ENCODE measurements at places on chromosomes 7 and 10.

GRCh38 chr7:75756991-75757676, 14.9 kb downstream of the CCL26 start:
- DNase-seq: no peak

DNA sequence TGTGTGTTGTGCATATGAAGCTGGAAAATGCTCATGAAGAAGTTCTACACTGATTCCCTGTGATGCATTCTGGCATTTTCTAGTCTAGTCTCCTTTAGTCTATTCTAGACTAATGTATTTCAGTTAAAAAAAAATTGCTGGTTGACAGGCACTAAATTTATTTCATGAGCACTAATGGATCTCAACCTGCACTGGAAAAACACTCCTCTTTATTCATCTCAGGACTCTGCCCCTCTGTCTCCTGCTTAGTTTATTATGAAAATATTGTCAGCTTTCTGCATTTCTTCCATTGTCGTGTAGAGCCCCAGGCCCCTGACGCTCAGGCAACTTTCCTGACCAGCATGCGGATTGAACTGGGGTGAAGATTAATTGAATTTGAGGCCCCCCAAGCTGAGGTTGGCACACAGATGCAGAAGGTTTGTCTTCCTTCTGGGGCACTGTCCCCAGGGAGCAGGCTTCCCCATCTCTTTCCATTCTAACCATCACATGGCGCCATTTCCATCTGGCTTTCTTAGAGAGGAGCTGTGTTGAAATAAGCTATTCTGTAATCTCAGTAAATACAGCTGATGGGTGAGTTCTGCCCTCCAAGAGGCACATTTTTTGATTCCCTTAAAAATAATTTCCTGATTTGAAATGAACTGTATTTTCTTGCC, 128.7 kb downstream of the INSYN2A start:
- DNase-seq: no peak

GRCh38 chr7:114703677-114704076, 218.2 kb upstream of the MDFIC start:
- DNase-seq: no peak

DNA sequence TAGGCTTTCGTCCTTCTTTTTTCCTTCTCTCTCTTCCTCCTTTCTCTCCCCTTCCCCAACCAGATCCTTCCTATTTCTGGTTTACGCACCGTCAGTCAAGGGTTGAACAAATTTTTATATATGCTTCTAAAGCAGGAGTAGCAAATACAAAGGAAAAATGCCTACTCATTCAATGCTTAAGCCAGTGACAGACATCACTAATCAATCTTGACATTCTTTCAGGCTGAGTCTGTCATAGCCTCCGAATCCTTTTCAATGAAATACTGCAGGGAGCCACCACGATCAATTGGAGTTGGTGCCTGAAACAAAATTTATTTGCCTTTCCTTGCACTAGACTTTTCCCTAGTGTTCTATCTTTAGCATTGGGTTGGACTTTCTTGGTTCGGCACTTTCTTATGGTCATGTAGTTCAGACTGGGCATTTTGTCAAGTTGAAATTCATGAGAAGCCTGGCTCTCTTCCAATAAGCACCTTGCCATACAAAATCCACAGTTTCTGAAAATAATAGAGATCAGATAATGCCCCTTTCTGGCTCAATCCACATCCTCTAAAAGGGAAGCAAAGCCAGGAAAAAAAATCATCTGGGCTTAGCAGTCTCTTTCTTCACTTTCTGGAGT, 239.5 kb upstream of the PLXNA4 start:
- DNase-seq: no peak

GRCh38 chr10:72563327-72563932, 62.4 kb downstream of the MICU1 start:
- DNase-seq: no peak

GRCh38 chr10:29807163-29807806, 172.5 kb upstream of the SVIL start:
- DNase-seq: no peak

- DNase-seq: no peak
Measured at GRCh38 chr10:91220954-91221675, 652 bp downstream of the PCGF5 start.

DNA sequence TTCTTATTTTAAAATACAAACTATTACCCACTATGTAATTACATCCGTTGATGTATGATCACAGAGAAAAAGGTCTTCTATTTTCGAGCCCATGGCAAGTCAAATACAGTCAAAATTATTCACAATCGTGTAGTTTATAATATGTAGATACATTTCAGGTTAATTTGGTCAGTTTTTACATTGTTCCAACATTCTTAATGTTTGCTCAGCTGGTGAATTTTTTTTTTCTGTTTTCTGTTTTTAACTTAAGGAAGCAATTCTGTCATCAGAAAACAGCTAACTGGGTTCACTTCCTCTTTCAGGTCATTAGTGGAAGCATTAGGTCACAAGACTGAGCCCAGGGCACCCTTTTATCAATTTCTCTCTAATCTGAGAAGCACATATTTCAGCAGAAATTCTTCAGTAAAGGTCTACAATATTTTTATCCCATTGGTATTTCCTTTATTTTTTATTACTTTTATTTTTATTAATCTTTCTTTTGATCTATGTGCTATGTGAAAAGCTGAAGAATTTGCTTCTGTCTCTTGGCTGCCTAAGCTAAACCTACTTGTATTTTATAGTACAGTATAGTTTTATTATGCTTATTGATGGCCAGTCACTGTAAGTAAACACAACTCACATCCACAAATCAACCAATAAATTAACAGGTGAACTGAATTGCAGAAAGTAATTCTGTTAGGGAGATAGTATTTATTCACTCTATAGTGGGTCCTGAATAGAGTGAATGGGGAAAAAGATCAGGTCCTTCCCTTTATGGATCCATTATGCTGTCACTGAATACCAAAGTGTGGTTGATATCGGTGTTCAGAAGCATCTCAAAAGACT, 84.6 kb downstream of the ICA1 start:
- no peak for DNase-seq

DNA sequence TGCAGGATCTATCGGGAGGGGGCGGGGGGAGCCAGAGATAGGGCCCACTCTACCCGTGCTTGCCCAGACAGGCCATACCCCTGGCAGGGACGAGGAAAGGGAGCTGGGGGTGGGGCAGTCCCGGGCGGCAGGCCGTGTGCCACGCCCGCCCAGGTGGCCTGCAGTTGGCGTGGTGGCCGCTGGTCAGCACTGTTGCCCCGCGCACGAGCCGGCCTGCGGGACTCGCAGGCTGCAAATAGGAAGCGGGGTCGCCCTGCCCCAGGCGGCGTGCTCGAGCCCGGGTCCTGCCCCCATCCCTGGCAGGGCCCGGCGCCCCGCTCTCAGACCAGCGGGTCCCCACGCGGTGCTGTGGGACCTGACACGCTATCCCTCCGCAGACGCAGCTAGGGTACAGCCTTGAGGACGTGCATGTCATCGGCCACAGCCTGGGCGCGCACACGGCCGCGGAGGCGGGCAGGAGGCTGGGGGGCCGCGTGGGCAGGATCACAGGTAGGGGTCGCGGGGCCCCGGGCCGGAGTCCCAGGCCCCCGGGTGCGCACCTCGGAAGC, 6.7 kb downstream of the PNLIPRP2 start:
- no peak for DNase-seq
